ENCODE measurements at places on chromosomes 6 and 20.
A peak's percentile ranks its signal among the peaks of the same experiment; 100 is the strongest.

- no peak for DNase-seq
Measured at GRCh38 chr6:167547751-167548150, 222.9 kb downstream of the TTLL2 start.

DNA sequence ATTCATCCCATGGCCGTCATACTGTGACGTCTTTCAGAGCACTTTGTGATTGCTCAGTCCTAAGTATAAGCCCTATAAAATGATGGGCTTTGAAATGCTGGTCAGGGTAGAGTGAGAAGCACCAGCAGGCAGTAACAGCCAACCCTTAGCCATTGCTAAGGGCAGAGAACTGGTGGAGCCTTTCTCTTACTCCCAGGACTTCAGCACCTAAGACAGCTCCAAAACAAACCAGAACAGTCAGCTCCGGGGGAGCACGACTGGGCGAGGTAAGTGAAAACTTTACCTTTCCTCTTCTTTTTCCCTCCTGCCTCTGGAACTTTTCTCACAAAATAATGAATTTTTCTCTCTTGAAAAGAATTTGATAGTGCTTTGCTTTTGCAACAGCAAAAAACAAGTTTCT lies at the start of gene VIP:
Gene VIP, plus strand, starts transcription at position 104 of the 400 bp plus-strand sequence. CDS start 1,381 bp downstream, outside the sequence.
- DNase-seq, result no peak

GRCh38 chr6:139882977-139883728 lies 508.7 kb upstream of the CITED2 start:
- DNase-seq, result no peak

- DNase-seq, result no peak
Measured at GRCh38 chr20:46036370-46036769, 7.4 kb downstream of the SLC12A5 start.

DNA sequence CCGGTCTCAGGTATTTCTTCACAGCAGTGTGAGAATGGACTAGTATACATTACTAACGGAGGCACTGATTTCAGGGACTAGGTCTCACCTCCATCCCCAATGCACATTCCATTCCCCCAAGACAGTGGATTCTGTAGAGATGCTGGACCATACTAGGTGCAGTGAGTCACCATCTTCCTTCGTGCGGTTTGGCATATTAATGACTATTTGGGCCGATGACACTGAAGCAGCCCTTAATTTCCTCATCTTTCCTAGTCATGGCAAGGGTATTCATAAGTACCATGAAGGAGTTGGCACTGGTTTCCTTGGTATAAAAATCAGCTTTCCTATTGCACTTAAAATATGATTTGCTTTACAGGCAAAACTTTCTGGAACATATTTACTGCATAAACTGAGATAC lies 121.4 kb upstream of the TRAF3IP2 start:
- no peak for DNase-seq

DNA sequence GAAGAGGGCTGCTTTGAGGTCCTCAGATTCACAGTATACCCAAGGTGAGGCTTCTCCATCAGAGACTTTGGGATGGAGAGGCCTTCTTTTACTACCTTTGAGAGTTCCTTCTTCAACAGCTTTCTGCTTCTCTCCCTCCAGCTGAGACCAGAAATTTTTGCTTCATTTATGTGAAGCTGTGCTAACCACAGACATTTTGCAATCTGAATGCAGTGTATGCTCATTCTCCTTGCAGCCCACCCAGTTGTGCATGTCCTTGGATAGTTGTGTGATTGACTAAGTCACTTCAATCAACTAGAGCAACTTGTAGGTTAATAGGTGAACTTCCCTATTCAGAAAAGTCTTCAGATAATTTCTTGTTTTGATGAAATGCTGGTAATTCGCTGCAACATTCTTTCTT lies 20.1 kb downstream of the DCBLD1 start:
- no peak for DNase-seq

GRCh38 chr6:14889188-14889587 lies 356.7 kb upstream of the JARID2 start:
- no peak for DNase-seq

GRCh38 chr6:73637404-73637803 lies 16.4 kb downstream of the SLC17A5 start:
- no peak for DNase-seq

DNA sequence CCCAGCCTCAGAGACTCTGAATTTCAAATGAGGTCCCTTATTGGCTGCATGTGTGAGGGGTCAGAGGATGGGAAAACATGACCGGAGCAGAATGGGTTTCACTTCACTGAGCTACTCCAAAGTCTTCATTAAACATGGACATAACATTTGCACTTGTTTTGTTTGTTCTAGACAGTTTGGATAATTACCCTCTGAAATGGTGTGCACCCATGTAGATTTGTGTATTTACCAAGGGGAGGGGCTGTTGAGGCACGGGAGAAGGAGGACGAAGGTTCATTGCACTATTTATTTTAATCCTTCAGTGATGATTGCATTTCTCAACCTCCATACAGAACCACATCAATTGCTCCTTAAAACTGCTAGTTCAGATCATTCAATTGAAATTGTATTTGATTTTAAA lies 364.2 kb downstream of the TFAP2B start:
- DNase-seq, result no peak

GRCh38 chr20:46117704-46118467 lies at the start of gene CD40:
TSS of gene CD40 (plus strand) at chr20:46118314. CDS start at chr20:46118344, 30 bp downstream.
- DNase-seq, result peak; percentile 34

DNA sequence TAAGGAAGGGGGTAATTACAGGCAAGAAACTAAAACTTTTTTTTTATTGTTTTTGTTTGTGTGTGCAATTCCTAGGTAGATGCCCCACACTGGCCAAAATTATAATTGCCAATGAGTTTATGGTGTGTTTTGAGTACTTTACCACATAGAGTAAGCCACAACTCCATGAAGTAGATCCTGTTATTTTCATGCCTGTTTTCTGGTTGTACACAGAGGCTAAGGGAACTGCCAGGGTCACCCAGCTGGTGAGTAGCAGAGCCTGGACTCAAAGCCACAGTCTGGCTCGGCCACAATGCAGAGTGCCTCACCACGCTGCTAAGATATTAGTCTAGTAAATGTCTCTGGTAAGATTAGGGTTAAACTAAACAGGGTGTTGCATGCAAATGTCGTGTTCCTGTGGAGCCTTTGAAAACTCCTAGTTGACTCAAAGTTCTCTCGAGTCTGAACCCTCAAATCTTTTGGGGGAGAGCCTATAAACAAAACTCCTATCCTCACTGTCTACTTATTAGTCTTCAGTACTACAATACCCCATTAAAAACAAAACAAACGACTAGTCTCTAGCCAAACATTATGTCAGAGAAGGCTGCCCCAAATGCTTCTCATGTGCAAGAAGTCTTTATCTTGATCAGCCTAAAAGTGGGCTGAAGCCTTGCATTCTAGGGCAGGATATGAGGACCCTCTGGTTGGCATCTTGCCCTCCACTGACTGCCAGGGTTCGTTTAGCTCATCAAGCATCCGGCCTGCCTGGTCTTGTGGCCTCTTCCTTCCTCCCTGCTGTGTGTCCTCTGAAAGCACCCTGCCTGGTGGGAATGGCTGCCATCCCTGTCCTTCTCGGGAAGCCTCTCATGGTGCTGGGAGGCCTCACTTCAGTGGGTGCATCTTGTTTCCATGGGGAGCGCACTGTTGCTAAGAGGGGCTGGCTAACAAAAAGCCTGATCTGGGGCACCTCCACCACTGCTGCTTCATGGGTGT lies 4.2 kb downstream of the DUSP22 start:
- DNase-seq, result no peak

DNA sequence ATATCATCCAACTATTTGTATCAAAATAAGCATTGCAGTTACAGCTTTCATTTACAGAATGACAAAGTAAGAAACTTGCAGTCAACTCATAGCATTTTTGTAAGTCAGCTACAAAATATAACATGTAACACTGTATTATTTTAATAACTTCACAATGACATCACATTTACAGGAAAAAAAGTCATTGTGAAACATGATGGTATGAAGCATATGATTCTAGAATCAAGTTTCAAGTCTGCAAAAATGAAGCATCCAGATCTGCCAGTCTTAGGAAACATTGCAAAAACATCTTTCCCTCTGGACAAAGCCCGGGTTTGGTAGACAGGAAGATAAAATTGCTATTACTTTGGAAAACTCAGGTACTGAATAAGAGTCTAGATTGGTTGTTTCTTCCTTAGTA lies 263.9 kb upstream of the NT5E start:
- no peak for DNase-seq

DNA sequence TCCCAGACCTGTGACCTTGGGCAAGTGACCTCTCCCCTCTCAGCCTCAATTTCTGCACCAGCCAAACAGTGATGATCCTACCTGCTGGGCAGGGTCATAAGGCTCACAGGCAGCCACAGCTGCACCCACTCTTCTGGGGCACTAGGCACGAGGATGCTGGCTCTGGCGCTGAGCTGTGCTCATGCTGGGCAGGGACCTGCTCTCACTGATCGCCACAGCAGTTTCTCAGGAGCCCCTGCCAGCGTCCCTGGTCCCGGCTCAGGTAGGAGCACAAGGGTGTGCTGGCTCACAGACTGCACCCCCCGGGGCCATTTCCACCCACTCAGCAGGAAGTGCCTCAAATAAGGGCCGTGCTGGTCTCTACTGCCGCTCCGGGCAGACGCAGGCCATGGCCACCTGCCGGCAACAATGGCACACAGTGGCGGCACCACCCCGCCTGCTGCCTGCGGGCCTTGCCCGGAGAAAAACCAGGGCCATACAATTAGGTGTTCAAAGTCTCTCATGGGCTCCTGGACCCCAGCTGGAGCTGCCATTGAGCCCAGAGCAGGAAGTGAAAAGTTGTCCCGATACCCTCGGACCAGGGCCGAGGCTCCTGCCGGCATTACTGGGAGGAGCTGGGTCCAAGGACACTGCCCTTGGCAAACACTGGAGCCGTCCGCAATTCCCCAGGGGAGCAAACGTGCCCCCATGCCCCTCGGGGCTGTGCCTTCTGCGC lies 4.6 kb upstream of the CABLES2 start:
- no peak for DNase-seq

All from activated naive CD8-positive, alpha-beta T cell treated with anti-CD3 and anti-CD28 coated beads, Interleukin-2, amount 50 U/mL, for 16 hours (primary cell).